Karpas-422 (cell line): ENCODE measurements at places on chromosomes 2 and 18.
A peak's percentile ranks its signal among the peaks of the same experiment; 100 is the strongest.

GRCh38 chr2:8581601-8582041 lies 100.2 kb upstream of the ID2 start:
- DNase-seq: no peak

DNA sequence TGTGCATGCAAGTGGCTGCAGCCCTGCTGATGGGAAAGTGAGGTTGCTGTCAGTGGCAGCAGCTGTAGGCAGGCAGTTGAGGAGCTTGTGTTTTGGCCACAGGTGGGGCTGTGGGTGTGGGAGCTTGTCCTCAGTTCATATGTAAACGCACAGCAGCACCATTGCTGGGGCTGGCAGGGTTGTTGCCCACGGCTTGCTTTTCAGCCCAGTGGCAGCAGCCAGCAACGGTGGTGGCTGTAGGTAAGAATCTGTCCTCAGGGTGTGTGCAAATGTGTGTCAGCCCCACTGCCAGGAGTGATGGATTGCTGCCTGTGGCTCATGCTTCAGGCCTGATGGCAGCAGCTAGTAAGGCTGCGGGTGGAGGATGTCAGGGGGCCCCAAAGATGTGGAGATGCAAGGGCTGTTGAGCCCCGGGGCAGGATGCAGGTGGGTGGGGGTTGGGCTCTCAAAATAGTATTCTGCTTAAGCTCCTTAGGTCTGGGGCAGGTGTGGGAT lies 141.3 kb upstream of the THUMPD2 start:
- DNase-seq: no peak

- peak; percentile 79 for DNase-seq
These were observed 68.8 kb downstream of the SH3RF3 start for GRCh38 chr2:109197491-109198418.

DNA sequence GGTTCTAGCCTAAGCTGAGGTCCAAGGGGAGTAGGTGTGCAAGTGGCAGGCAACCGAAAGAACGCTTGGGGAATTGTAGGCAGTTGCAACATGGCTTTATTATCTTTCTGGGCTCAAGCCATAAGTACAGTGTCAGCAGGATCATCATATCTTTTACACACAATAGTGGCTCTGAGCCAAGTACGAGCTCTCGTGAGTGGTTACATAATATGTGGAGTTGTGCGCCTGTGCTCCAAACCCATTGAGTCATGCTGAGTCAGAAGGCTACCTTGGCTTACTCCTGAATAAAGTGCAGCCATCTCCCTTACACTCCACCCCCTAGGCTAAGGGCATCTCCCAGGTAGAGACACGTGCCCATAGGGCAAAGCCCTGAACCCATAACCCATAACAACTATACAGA lies 233.9 kb downstream of the SATB2 start:
- DNase-seq: no peak

DNA sequence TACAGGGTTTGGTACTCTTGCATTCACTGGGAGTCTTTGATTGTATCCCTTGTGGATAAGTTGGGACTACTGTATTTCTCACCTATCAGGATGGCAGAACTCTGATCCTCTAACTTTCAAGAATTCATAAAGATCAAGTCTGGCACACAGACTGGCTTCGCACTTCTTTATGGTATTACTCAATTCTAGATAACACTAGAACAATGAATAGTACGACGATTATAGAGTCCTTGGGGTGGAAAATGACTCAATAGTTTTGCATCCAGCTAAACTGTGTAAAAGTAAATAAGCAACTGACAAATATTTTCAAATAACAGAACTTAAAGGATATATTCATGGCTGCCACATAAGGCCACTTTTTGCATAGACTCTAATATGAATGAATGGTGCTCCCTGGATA lies 103.4 kb upstream of the MEX3C start:
- DNase-seq: no peak

- DNase-seq: no peak
These were observed 26.1 kb upstream of the SEMA4C start for GRCh38 chr2:96895746-96896651.

DNA sequence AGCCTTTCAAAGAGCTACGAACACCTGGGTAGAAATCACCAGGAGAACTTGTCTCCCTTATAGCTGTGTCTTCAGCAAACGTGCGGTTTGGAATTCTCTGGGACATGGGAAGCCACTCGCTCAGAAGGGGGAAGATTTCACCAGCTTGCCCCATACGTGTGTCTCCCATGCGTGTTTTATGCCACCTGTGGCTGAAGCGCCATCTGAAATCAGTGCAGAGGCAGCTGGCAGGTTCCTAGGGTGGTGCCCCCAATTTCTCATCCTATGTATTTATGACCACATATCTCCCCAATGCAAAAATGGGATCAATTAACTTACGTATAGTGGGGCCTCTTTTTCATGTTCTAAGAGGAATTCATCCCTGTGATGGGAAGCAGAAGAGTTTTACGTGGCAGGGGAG lies 81.6 kb downstream of the TPO start:
- no peak for DNase-seq

GRCh38 chr2:99975386-99975785 lies 167.0 kb downstream of the AFF3 start:
- DNase-seq: no peak

- DNase-seq: no peak
These were observed 31.2 kb upstream of the EDAR start for GRCh38 chr2:109020217-109020637.

DNA sequence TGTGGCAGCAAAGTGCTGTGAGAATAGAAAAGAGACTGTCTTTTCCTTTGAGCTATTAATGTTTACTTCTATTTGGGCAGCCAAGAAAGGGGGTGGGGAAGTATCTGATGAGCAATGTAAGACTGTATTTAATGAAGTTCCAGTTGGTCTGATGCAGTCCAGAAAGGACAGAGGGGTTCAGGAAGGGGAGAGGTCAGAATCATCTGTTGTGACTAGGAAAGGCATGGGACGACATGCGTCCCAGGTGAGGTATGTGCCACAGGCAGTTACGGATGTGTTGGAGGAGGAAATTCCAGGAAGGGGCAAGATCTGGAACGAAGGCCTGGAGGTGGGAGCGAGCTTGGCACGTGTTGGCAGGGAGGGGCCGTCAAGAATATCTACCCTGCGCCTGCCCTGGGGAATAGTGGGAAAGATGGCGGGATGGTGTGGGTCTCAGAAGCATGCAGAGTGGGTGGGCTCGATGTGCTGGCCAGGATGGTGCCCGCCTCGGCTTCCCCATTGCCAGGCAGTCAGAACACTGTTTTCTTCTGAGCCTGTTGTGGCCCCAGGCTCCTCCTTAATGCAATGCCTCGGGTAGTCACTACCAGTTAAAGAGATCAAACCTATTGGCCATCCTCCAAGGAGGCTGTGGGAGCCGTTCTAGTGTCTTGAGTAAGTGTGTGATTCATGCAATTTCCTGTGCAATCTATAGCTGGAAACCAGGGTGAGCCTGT lies 57.8 kb upstream of the TXNDC2 start:
- DNase-seq: no peak

- DNase-seq: peak; percentile 81
These were observed 32.2 kb downstream of the QPCT start for GRCh38 chr2:37376421-37377186.

- DNase-seq: no peak
These were observed 32.3 kb downstream of the BABAM2 start for GRCh38 chr2:27922842-27923241.

GRCh38 chr2:3253913-3254441 lies 123.6 kb downstream of the EIPR1 start:
- no peak for DNase-seq

DNA sequence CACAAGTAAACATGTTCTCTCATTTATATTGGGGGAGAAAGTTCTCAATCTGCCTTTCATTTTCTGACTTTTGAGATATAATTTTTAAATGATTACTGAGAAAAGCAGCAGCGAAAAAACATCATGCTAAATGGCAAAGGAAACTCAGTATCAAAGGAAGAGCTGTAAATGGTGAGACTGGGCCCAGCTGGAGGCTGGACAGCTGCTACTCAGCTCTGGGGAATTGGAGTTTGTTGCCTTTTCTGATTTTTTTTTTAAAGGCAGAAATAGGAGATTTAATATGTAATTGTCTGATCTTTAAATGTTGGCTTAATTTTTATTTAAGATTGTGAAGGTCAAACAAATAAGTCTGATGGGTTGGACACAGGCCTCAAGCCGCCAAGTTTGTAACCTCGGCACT lies 137.1 kb upstream of the TACR1 start:
- no peak for DNase-seq

- peak; percentile 94 for DNase-seq
These were observed 5.8 kb downstream of the PRLH start for GRCh38 chr2:237572021-237572741.

DNA sequence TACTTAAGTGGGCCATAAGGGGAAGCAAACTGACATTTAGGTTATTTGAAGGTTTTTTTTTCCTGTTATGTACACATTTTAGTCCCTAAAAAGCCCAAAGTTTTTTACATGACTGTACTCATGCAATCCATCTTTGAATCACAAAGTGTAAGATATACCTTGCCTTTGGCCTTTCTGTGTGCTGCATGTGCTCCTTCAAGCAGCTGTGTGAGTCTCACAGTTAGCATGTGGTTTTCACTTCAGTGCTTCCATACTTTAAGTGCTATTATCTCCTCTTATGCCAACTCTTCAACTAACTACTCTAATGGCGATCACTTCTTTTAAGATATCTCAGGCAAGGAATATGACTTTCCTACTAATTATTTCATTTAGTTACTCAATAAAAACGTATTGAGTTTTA lies 597.1 kb upstream of the ACVR2A start:
- no peak for DNase-seq

DNA sequence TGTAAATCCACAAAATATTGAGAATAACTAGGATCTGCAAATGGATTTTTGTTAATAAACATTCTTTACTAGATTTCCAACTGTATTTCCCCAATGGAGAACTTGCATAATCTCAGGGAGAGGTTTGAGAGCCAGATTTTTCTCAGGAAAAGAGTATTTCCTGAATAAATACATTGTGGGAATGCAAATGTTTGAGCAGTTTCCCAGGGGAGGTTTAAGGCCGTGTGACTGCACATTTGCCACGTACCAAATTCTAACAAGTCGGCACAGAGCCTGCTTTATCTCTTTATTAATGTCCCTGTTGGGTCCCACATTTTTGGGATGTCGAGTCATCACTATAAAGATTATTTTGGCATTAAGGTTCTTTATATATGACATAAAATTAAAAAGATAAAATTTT lies 27.0 kb downstream of the TFPI start:
- no peak for DNase-seq

DNA sequence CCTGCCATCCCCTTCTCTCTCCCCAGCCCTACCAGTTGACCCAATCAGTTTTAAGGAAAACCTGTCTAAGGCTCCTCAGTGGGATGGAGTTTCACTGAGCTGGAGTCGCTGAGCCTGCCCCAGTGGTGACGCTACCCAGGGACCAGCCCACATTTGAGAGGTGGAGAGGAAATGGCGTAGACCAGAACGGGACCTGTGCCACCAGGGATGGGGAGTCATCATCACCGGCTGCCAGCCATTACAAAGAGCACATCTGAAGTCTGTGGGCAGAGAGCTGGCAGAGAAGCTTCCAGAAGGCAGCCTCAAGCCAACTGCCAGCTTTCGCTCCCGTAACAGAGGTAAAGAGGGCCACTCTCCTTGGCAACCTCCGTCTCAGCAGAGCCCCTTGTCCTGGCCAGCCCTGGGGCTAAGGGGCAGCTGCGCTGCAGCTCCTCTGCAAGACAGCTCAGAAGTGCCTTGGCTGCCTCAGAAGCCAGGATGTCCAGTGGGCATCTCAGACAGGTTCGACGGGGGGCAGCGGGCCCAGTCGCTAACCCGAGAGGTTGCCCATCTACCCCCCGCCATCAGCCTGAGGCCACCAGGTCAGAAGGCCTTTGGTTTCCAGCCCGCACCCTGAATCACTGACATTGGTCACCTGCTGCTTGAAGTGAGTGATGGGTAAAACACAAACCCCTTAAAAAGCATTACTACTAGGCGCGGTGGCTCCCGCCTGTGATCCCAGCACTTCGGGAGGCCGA lies 15.4 kb downstream of the SDC1 start:
- no peak for DNase-seq

DNA sequence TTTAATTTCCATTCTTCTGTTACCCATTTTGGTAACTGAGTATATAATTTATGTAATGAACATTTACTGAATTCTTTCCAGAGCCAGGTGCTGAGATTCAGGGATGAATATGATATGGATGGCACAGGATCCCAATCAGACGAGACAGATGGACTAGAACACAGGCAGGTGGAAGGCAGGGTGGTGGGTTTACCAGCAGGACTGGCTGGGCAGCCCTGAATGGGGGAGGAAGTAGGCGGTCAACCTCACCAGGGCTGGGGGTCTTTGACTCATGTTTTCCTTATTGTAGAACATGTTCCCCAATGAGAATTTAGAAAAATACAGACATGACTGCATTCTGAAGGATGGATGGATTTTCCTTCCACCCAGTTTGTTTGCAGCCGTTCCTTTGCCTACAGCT lies 80.3 kb downstream of the CIB4 start:
- DNase-seq: no peak

DNA sequence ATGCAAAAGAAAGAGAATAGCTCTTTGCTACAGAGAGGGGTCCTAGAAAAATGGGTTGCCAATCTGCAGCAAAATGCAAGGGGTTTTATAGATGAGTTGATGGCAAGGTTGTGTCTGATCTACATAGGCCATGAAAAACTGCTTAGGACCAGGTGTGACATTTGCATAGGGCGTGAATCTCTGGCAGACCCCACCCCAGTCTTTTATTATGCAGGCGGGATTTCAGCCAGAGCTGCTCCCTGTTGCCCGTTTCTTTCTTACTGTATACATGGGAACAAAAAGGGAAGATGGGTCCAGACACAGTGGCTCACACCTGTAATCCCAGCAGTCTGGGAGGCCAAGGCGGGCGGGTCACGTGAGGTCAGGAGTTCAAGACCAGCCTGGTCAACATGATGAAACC lies 286.4 kb upstream of the LRRTM4 start:
- DNase-seq: no peak

GRCh38 chr2:119683074-119683712 lies 4.2 kb downstream of the TMEM177 start:
- DNase-seq: no peak

GRCh38 chr2:51624995-51625394 lies 593.1 kb upstream of the NRXN1 start:
- no peak for DNase-seq

- DNase-seq: no peak
These were observed 1.6 kb downstream of the DLGAP1 start for GRCh38 chr18:4453567-4453873.

DNA sequence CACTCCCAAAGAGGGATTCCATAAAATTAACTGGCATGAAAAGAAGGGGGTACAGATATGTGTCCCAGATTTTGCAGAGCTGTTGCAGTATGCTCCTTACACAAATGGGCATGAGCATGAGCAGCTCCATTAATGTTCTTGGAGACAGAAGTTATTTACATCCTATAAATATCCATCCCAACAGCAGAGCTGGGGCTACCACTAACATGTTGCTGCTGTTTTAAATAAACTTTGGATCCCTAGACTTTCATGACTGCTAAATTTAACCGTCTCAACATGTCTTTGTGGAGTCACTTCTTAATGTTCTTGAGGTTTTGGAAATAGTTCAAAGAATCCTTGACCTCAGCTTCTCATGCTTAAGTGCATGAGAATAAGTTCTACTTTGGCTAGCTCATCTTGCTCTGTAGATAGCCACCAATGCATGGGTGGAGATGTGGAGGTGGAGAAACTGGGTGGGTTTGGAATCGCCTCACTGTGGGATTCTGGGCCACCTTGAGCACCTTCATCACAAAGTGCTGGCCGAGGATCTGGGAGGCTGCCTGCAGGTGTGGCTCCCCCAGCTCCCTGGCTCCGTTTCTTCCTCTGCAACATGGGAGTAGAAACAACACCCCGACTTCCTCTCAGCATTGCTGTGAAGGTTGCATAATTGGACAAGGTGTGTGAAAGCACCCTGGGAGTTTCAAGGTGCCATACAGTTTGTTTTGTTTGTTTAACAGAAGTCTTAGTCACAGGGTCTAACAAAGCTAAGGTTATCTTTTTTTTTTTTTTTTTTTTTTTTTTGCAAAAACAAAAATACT lies 307.2 kb downstream of the MYCN start:
- no peak for DNase-seq

GRCh38 chr2:85273738-85274731 lies 53.8 kb downstream of the TGOLN2 start:
- DNase-seq: no peak
